Fibroblast of skin of left quadriceps (primary cell): ENCODE measurements at places on chromosomes 13 and 19.
A peak's percentile ranks its signal among the peaks of the same experiment; 100 is the strongest.

DNA sequence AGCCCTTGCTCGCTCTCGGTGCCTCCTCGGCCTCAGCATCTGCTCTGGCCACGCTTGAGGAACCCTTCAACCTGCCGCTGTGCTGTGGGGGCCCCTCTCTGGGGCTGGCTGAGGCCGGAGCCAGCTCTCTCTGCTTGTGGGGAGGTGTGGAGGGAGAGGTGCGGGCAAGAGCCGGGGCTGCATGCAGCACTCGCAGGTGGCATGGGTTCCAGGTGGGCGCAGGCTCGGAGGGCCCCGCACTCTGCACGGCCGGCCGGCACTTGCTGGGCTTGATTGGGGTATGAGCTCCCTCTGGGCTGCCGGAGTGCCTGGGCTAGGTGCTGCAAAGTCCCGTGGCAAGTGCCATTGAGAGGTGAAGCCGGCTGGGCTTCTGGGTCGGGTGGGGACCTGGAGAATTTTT lies 31.7 kb upstream of the RPL21 start:
- DNase-seq, result no peak

DNA sequence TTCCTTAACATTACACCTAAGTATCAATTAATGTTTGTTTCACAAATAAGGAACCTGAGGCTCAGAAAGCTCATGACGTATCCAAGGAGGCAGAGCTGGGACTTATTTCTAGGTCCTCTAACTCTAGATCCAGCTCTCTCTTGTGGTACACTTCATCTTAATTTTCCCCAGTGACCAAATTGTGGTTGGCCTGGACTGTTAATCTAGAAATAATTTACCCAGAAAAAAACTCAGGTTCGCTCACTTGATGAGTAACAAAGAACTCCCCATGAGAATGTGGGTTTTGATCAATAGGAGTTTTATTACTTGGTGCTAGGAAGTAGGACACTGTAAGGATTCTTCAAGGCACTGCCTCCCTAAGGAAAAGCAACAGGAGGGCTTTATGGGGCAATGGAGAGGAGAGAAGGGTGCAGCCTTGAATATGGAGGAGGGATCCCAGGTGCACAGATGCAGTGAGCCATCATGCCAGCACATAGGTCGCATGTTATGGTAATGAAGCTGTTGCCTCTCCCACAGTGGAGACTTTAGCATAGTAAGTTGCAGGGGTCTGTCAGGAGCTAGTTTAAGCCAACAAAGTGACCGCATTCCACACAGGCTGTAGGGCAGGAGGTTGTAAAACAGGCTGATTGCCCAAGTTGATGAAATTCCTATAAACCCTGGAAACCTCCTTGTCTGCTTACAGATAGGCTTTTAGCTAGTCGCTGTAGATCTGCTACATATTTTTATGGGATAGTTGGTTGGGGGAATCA lies 14.7 kb downstream of the RAP2A start:
- DNase-seq, result no peak

DNA sequence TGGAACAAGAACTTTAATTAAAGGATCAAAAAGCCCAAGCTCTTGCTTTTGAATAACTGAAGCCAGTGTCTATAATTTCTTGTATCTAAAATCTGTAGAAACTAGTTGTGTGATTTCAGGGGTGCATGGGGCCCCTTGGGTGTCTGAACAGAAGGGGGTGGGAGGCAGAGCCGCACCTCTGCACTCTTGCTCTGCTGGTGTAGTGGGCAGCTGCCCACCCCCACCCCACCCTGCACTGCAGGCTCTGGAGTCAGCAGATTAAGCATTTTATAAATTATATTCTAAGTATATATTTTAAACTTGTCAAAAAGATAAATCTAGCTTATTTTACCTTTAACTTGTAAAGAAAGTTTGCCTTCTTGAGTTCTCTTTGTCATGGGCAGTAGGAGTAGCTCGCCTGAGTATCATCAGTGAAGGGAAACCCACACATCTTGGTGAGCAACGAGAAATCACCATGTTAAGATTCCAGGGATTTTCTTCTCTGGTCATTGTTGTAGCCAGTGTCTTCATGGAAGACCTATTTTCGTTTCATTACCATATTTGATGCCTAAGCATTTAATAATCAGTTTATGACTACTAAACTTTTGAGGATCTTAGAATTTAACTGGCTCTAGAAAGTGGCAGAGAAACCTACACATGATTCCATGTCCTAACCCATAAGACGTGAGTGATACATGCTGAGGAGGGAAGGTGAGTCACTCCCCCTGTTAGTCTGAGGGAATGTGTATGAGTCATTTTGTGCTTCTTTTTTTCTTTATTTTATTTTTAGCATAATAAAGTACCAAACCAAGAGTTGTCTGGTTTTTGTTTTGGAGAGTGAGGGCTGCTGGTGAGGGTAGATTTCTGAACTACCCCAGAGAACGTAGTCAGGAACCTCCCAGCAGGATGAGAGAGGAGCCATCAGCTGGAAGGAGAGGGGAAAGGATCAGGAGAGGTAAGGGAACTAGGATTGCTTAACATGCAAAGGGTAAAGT lies 7.7 kb downstream of the UBE2L5 start:
- DNase-seq, result peak; percentile 80

DNA sequence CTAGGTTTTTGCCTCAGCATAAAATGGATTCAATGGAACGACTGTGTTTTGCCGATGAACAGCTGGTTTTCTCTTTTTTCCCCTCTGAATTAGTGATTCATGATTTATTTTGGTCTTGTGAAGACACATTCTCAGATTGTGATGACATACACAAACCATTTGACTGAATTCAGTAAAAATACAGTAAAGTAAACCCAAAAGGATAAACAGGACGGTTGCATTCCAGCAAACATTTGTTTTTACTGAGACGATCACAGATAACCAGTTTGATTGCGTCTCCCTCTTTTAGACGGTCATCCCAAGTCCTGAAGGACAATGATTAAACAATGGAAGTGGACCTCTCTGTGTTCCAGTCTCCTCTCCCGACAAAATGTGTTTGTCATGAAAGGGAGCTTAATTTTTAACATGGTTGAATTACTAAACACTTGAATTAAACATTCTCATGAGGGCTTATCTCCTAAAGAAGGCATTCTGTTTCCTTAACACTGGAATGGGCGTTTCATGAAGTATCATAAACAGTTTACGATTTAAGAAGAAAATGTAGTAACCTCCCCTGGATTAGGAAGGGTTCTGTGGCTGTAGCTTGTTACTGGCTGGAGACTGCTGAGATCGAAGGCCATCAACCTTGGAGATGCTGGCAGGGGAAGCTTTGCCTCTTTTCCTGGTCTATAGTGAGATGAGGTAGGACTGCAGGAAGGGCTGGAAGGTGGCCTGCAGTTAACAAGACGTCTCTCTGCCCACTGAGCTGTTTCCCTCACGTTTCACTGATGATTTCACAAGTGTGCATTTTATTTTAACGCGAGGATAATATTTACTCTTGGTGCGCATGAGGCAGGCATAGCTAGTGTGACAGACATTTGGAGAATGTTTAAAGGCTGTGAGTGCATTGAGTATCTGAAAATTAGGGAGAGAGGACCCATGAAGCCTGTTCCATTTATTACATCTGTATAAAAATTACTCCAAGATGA lies 457.9 kb downstream of the FGF9 start:
- no peak for DNase-seq

DNA sequence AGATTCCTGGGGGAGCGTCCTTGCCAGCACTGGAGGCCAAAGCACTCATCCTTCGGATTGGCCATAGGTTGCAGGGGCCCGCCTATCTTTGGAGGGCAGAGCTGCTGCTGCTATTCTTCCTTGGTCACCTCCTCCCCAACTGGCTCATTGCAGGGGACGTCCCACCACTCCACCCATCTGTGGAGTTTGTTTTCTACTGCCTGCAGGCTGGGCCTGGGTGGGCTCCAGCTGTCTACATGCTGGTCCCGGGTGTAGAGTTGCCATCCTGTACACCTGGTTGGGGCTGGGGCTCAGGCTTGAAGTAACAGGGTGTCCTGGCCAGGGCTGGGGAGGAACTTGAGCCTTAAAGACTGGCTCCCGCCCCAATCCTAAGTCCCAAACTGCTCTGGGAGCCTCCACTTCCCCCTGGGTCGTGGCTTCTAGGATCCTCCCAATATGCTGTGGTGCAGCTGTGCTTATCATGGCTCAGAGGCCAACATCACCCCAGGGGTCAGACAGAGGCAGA lies 2.1 kb downstream of the RNF225 start:
- no peak for DNase-seq

DNA sequence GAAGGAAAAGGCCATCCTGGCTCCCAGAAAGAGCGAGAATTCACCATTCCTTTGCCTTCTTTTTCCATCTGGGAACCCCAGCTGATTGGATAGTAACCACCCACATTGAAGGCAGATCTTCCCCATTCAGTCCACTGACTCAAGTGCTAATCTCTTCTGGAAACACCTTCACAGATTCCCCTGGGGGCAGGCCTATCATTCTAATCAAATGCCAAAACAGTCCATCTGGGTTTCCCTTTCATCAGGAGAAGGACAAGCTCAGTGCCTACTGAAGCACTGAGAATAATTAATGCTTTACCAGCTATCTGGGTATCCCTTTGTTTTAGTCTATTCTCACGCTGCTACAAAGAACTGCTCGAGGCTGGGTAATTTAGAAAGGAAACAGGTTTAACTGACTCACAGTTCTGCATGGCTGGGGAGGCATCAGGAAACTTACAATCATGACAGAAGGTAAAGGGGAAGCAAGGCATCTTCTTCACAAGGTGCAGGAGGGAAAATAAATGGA lies 293.2 kb downstream of the ENOX1 start:
- no peak for DNase-seq

DNA sequence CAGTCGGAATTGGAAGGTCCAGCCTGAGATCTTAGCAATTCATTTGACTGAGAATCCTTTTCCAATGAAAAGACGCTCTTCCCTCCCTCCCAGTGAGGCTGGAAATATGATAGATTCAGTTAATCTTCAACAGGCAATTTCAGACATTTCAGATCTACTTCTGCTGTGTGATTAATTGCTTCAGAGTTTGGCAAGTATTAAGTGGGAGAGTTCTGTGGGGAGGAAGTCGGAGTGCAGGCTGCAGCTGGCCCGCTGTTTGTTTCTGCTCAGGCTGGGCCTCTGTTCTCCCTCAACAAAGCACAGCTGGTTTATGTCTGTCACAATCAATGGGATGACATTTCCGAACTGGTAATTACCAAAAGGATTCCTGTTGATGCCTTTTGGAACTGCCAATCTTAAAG lies 178.2 kb downstream of the NDFIP2 start:
- DNase-seq, result no peak

DNA sequence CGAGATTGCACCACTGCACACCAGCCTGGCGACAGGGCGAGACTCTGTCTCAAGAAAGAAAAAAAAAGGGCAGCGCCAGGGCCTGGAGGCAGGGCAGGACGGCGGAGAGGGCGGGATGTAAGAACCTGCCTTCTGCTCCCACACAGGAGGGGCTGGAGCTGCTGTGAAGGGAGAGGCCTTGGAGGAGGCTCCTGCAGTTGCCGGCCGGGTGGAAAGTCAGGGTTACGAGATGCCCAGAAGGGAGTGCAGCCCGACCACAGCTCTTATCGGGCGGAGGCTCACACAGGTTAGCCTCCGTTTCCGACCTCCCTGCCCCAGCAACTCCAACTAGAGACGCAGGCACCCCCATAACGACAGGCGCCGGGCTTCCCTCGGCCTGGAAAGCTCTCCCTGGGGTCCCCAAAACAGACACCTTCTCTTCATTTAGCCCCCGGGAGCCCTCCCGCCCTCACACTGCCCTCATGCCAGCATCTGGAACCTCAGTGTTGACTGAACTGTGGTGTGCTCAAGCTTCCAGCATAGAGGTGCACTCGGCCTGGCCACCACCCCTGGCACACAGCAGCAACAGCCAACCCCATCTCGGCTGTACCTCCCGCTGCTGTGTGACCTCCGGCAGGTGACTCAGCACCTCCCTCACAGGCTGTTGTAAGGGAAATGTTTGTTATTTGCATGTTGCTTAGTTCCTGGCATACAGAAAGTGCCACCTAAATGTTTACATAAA lies 1.4 kb downstream of the PLPP2 start:
- DNase-seq, result no peak

DNA sequence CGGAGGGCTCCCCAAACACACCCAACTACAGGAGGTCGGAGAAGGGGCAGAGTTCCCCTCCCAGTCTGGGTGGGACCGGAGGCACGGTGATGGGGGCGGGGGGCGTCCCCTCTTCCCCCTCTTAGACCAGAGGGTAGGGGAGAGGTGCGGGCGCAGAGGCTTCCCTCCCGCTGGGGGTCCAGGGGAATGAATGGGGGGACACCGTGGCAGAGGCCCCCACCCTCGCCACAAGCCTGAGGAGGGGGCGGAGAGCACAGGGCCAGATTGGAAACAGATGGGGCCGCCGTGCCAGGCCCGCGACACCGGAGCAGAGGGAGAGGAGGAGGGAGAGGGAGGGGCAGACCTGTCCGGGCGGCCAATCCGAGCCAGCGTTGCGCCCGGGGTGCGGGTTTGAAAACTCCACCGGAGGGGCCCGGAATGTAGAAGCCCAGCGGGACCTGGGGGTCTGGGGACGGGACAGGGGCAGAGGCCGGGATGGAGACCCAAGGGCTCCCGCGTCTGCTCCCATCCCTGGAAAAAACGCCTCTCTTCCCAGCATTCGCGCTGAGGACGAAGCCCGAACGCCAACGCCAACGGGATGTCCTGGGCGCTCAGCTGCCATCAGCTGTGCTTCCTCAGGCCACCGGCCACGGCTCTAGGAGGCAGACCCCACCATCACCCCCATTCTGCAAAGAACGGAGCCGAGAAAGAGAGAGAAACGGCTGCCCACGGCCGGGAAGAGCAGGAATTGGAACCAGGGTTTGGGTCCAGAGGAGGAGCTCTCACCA lies 46.8 kb downstream of the PTPRS start:
- peak; percentile 45 for DNase-seq

- DNase-seq, result no peak
Observed at GRCh38 chr19:18218159-18218558, 8.1 kb downstream of the PDE4C start.

DNA sequence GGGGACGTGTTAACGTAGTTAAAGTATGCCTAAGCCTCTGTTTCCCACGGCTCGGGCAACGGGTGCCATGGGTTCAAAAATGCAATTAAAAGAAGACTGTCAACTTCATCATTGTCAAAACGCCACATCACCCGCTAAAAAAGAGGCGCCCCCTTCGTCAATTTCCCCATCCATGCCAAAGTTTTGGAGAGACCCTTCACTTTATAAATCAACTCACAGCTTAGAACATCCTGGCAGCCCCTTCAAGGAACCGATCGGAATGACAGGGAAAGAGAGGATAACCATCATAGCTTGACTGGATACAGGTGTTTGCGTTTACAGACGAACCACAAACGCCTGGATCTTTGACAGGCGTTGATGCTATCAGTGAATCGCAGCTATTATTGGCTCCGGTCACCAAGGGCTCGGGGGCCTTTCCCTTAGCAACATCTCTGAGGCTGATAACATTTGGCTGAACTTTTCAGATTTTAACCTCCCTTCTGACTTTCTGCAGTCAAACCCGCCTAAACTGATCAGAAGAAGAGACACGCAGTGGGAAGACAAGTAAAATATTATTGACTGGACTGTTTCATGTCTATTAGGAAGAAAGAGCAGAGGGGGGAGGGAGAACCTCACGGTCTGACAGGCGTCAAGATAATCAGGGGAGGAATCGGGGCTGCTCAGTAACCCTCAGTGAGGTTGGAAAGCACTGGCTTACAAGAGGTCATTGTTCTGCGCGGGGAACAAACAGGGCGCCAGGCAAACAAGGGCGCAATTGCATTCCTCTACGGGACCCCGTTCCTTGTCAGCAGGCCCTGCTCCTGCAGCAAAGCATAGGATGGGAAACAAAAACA lies 322.5 kb upstream of the ZNF507 start:
- DNase-seq, result no peak

- no peak for DNase-seq
Observed at GRCh38 chr19:8655340-8655709, 24.9 kb downstream of the NFILZ start.

- DNase-seq, result no peak
Observed at GRCh38 chr13:109784590-109785140, 1.7 kb downstream of the IRS2 start.
